T-helper 17 cell (primary cell): ENCODE measurements at places on chromosomes 5 and 9. TPM values are rescaled to one million over a fixed set of nuclear protein-coding genes. Genes with fewer than 3 reads are reported as not detected.

GRCh38 chr5:170357955-170358444, 31.2 kb downstream of the KCNMB1 start:
- no peak overlapping the region for H3K27ac ChIP-seq
- no peak for DNase-seq
- peaks cover 6% of the 10 kb centered on the region for H3K4me1 ChIP-seq
- peaks cover 34% of the 10 kb centered on the region for H3K27me3 ChIP-seq
- H3K4me3 ChIP-seq: no peak overlapping the region

- H3K4me1 ChIP-seq: peaks cover 11% of the 10 kb centered on the region
- peaks cover 4% of the 10 kb centered on the region for H3K36me3 ChIP-seq
- no peak overlapping the region for H3K27ac ChIP-seq
- peaks cover 10% of the 10 kb centered on the region for H3K27me3 ChIP-seq
- no peak for DNase-seq
- H3K4me3 ChIP-seq: no peak overlapping the region
These were observed 128.6 kb downstream of the PDZD2 start for GRCh38 chr5:31767335-31768031.

- DNase-seq: no peak
- no peak overlapping the region for H3K27ac ChIP-seq
- H3K36me3 ChIP-seq: no peaks in the 10 kb centered on the region
- H3K4me1 ChIP-seq: no peaks in the 10 kb centered on the region
- peaks cover 51% of the 10 kb centered on the region for H3K27me3 ChIP-seq
- H3K4me3 ChIP-seq: no peak overlapping the region
These were observed 184.0 kb downstream of the CACNA1B start for GRCh38 chr9:138061631-138062030.

- peak overlapping the region; percentile 36 for H3K4me3 ChIP-seq
- H3K27me3 ChIP-seq: peaks cover 11% of the 10 kb centered on the region
- H3K27ac ChIP-seq: peak overlapping the region; percentile 34
- peaks cover 6% of the 10 kb centered on the region for H3K4me1 ChIP-seq
- no peaks in the 10 kb centered on the region for H3K36me3 ChIP-seq
These were observed 203.4 kb downstream of the MCTP1 start for GRCh38 chr5:95081500-95081960.

DNA sequence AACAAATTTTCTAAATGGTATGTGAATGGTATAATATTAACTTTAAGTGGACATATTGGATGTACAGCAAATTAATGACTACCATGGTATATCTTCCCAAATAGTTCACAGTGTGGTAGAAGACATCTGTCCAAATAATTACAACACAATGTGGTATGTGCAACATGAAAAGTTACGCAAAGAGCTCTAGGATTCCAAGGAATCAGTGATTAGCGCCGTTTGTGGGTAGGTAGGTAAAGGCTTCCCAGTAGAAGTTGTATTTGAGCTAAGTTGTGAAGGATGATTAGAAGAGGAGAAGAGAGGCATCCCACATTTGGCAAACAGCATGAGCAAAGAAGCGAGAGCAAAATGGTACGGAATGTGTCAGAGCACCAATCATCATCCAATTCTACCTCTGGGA, 14.3 kb upstream of the KLF9 start:
- no peak for DNase-seq
- H3K4me3 ChIP-seq: no peak overlapping the region
- no peaks in the 10 kb centered on the region for H3K27me3 ChIP-seq
- no peaks in the 10 kb centered on the region for H3K36me3 ChIP-seq

- H3K27me3 ChIP-seq: no peaks in the 10 kb centered on the region
- DNase-seq: no peak
- H3K4me3 ChIP-seq: no peak overlapping the region
- no peaks in the 10 kb centered on the region for H3K36me3 ChIP-seq
- H3K27ac ChIP-seq: peak overlapping the region; percentile 24
- H3K4me1 ChIP-seq: peaks cover 13% of the 10 kb centered on the region
These were observed 3.0 kb upstream of the ERBIN start for GRCh38 chr5:65923339-65923738.

DNA sequence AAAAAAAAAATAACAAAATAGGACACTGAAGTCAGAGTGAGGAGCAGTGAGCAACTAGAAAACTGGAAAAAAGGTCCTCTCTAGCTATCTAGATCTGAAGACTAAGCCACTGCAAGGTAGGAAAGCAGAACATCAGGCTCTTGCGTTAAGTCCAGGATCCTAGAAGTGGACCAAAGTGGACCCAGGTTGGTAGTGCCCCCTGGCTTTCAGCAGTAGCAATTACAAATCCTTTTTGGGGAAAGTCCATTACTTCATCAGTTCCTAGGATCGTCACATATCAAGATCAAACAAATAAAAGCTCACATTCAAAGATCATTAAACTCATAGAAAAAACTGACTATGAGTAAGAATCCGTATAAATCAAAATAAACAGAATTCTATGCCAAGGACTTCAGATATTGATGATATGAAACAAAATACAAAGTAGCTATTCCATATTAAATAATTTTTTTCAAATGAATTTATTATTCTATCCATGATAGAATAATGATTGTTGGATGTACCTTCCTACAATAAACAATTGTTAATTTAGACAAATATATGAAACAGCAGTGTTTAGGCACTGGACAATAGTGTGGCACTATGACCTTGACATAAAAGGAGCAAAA, 6.5 kb upstream of the RICTOR start:
- H3K27ac ChIP-seq: peak overlapping the region; percentile 24
- peaks cover 2% of the 10 kb centered on the region for H3K36me3 ChIP-seq
- H3K4me3 ChIP-seq: no peak overlapping the region
- H3K4me1 ChIP-seq: peaks cover 12% of the 10 kb centered on the region
- H3K27me3 ChIP-seq: peaks cover 22% of the 10 kb centered on the region

DNA sequence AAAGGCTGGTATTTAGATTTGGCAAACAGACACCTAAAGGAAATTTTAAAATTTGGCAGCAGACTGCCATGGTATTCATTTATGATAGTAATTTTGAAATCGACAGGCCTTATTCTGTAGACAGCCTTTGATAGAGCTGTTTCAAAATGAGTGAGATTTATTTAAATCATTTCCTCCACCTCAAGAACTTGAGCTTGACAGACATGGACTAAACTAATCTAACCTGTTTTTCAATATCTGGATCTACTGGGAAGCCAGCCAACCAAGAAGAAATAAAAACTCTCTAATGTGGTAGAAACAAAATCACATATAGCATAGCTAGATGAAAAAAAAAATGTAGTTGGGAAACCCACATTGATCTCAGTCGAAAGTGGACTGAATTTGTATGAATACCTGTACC, 56.9 kb upstream of the RASA1 start:
- peaks cover 16% of the 10 kb centered on the region for H3K4me1 ChIP-seq
- H3K27ac ChIP-seq: no peak overlapping the region
- peaks cover 2% of the 10 kb centered on the region for H3K36me3 ChIP-seq
- H3K4me3 ChIP-seq: no peak overlapping the region
- DNase-seq: no peak
- H3K27me3 ChIP-seq: no peaks in the 10 kb centered on the region

DNA sequence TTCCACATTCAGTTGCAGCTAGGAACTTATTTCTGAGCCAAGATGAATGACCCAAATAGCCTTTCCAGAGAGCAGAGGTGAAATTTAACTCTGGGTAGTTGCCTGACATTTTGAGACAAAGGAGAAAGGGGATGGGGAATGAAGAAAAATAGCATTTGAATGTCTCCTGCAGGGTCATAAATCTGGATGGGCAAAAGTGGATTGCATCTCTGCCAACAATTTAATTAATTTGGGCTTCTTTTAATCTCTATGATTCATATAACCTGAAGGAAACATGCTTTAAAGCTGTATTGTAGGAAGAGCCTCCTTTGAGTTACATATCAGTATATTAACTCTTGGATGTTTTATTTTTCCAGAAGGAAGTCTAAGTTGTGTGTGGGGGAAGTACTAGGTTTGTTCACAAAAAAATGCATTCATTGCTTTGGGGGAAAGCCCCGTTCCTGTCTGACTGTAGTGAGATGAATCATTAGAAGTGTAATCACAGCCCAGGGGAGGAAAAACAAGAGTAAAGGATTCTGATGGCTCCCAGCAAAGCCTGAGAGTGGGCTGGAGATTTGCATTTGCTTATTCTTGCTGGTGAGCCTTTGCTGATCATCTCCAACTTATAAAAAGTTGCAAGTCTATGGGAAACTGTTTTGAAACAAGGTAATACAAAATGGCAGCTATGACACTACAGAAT, 133.0 kb upstream of the IQGAP2 start:
- H3K36me3 ChIP-seq: peaks cover 6% of the 10 kb centered on the region
- H3K4me1 ChIP-seq: peaks cover 9% of the 10 kb centered on the region
- no peak overlapping the region for H3K4me3 ChIP-seq
- H3K27me3 ChIP-seq: peaks cover 11% of the 10 kb centered on the region
- no peak overlapping the region for H3K27ac ChIP-seq
- DNase-seq: no peak

The FOXD1 gene
- total RNA-seq: not detected

The SH3TC2 gene
- 5.6 TPM for total RNA-seq
